ENCODE measurements at places on chromosomes 2 and 18.
A peak's percentile ranks its signal among the peaks of the same experiment; 100 is the strongest.

- no peak for DNase-seq
These were observed 1.0 kb upstream of the ORC2 start for GRCh38 chr2:200964498-200964897.

- DNase-seq: no peak
These were observed 55.8 kb downstream of the ST6GAL2 start for GRCh38 chr2:106830191-106830590.

DNA sequence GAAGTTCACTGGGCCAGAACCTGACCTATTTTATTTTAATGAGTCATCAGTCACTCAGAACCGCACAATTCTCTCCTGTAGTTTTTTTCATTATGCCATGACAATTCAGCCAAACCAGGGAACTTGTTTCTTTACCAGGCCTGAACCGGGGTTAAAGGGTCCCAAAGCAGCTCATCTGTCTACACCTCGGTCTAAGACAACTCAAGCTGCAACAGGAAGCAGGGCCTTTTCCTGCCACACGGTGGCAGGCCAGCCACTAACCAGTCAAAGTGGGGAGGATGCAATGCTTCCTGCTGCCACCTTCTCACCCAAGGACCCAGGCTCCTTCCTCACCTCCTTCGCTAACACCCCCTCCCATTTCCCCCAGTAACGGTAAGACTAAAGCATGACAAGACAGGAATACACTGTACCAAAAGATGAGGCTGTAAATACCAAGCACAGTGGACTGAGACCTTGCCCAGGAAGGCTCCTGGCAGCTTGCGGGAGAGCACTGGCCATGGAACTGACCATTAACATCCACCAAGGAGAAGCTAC, 56.7 kb upstream of the ACKR3 start:
- peak; percentile 33 for DNase-seq

DNA sequence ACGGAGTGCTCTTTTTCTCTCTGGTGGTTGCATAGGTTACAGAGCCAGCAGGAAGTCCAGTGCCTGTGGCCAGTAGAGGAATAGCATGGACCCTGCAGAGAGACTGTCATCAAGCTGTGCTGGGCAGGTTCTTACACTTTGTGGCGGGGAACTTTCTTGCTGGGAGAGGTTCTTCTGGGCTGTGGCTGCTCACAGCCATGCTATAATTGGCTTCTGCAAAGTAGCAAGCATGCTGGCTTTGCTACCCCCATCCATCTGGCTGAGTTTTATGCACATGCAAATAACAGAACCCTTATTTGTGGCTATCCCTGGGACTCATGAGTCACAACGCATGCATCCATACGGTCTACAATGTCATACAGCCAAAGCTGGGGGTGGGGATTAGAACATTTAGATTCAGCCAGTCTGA, 68.9 kb downstream of the PLCL1 start:
- peak; percentile 38 for DNase-seq

DNA sequence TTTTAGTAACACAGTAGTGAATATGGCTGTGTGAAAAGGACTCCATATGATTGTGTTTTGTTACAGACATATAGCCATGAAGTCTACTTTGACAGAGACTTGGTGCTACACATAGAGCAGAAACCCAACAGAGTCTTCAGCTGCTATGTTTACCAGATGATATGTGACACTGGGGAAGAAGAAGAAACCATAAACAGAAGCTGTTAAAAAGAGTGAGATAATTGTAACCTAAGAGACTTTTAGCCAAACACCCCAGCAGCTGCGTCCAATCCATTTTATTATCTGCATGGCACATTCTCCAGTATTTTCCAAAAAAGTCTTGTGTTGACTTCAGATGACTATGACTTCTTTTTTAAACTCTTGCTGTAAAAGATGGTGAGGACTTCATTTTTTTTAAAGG, 41.4 kb upstream of the CYBRD1 start:
- no peak for DNase-seq

GRCh38 chr18:55073834-55074233, 114.6 kb upstream of the CCDC68 start:
- no peak for DNase-seq

All from RPMI8226 (cell line).